Panc1 (cell line): ENCODE measurements at places on chromosomes 2 and 18.

DNA sequence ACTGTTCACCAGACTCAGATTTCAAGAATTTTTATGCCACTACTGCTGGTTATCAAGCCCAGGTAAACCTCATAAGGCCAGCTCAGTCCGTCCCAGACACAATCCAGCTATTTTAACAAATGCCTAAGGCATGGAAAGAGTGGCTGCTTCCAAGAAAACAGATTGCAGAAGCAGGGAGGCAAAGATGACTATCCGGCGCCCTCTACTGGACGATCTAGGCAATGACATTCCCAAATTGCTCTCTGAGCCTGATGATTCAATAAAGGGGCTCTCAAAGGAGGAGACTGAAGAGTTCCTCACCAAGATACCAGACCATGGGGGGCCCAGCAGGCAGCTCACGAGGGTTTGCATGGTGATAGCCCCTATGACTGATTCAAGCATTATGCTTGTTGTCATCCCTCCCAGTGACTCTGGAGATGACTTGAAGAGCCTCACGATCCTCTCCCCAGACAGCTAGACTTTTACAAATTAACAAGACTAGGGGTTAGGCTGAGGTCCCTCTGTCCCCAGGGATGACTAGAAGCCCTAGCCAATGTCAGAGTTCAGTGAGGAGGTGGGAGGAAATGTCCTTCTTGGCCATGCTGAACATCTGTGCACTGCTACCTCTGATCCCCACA is 25.0 kb downstream of the SERPINB8 start:
- DNase-seq, result no peak

GRCh38 chr2:222610746-222611145 is 45.1 kb downstream of the FARSB start:
- no peak for DNase-seq

GRCh38 chr2:118905206-118905605 is 36.8 kb upstream of the MARCO start:
- no peak for DNase-seq

GRCh38 chr2:34162231-34162630 is 563.1 kb upstream of the FAM98A start:
- peak; percentile 58 for DNase-seq

GRCh38 chr2:219272995-219273394 is 6.2 kb upstream of the DNAJB2 start:
- no peak for DNase-seq

DNA sequence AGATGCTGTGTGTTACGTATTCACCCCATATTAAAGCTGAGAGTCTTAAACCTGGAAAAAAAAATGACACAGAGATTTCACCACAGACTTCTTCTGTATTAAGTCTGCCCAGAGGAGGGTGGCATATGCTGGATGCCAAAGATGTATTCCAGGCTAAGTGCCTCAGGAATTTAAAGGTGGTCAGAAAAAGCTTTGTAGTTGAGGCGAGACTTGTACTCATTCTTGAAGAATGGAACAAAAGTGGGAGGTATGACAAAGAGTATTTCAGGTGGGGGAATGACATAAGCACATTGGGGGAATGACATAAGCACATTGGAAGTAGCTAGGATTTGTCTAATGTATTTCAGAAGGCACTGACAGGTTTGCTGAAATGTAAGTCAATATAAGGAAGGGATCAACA is 98.6 kb downstream of the BABAM2 start:
- DNase-seq, result no peak

- DNase-seq, result no peak
Measured at GRCh38 chr2:231717281-231718171, 9.2 kb downstream of the PTMA start.

DNA sequence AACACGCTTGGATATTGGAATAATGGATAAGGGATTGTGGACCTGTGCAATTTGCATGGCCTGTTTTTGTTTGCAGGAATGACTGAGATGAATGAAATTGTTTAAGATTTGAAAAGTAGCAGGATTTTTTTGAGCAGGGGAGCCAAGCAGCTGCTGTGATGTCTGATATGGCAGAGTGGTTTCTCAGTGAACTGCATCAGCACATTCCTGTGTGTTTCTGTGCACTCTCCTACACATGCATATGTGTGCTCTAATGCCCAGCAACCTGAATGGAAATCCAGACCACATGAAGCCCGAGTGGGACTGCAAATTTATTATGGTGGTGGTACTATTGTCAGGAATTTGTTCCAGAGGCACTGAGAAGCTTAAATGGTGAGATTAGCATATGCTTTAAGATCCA is 161.7 kb downstream of the PARD3B start:
- no peak for DNase-seq

GRCh38 chr2:37005118-37005868 is 39.0 kb upstream of the STRN start:
- peak; percentile 20 for DNase-seq

DNA sequence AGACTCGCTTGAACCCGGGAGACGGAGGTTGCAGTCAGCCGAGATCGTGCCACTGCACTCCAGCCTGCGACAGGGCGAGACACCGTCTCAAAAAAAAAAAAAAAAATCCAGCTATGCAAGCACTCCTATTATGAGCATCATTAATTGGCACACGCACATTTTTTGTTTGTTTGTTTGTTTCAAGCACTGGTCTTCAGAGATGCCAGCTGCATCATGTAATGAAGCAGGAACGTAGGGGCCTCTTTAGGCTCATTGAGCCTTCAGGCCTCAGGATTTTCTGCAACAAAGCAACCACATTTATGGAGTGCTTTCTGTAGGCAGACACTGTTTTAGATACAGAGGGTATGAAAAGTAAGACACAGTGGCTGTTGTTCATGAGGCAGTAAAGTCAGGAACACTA is 585.8 kb downstream of the CNTNAP5 start:
- DNase-seq, result no peak

DNA sequence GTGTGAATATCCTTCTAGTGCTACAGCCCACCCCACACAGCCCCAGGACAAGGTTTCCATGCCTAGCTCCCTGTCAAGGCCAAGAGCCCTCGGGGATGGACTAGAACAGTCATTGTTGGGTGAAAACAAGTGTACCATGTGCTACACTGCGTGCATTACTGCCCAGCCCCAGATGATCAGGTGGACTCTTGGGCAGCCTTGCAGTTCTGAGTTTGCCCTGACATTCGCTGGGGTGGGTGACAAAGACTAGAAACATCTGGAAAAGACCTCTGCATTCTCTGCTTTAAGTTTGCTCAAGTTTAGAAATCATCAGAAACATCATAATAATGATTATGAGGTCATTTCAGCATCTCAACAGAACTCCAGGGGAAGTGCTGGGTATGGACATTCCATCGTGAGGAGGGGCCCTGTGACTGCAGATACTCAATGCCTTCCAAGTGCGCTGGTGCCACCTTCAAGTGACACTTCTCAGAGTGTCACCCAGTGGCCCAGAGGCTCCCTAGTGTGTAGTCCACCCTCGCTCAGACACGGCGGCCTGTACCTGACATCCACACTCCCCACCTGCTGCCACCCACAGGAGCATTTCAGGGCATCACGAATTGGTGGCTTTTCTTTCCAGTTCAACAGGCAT is 5.3 kb upstream of the PXDN start:
- DNase-seq, result no peak

GRCh38 chr2:76469066-76469465 is 758.4 kb upstream of the GCFC2 start:
- no peak for DNase-seq

GRCh38 chr2:65017335-65017734 is 28.1 kb downstream of the SLC1A4 start:
- DNase-seq, result no peak

GRCh38 chr2:17935242-17935885 is 56.9 kb downstream of the KCNS3 start:
- DNase-seq, result no peak

DNA sequence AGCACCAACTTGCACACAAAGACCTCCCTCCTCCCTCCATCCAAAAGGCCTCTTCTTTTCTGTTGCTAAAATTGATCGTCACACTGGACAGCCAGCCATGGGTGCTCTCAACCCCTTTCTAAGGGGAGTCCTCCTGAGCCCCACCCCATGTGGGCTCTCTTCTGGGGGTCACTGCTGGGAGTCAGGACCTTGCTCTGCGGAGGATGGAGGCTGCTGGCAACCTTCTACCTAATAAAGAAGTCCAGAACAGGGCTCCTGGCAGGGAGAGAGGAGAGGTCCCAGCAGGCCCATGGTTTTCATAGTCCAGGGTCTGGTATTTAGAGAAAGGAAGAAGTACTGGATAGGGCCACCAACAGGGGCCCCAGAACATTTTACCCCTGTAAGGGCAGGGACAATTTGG is 67.6 kb upstream of the OTOS start:
- no peak for DNase-seq

- DNase-seq, result no peak
Measured at GRCh38 chr2:147808520-147808919, 36.3 kb upstream of the ACVR2A start.

DNA sequence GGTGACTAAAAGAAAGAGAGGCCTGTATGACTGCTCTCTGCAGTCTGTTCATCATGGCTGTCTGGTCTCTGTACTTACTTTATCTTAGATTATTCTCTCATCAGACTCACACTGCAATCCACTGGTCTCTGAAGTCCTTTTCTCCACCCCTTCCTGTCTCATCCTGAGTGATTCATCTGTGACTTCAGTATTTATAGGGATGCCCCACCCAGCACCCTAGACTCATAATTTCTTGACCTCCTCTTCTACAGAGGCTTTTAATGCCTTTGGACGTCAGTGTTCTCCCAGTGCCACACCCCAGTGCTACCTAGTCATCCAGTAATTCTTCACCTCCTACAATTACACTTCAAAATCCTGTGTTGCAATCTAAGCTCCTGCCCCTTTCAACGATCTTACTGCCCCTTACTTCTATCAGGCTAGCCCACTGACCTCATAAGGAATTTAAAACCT is 14.9 kb upstream of the ITPRID2 start:
- no peak for DNase-seq

DNA sequence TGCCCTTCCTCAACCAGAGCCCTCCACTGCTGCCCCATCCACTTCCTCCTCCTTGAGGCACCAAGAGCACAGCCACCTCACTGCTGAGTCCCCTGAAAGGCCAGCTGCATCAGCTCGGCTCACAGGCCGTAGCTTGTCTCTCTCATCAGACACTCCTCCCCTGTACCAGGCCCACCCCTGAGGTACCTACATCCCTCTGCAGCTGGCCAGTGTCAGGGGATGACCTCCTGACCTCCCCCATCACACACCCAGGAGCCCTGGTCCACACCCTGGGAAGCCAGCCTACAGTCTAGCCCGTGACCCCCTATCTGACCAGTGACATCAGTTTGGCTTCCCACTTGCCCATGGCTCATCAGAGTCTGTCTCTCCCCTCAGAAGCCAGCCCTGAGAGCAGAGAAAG is 205.6 kb downstream of the TNS1 start:
- DNase-seq, result no peak

DNA sequence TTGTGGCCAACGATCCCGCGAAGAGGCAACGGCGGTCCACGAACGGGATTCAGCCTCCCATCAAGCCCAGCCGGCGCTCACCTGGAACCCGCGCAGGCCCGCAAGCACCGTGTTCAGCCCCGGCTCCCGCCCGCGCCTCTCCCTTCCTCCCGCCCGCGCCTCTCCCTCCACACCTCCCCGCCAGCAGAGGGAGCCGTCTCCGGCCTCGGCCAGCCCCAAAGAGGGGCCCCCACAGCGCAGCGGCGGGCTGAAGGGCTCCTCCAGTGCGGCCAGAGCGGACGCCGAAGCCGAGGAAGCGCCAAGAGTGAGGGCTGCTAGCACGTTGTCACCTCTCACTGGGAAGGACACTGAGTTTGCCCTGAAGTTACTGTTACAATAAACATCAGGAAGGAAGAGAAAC is 55.3 kb upstream of the LAPTM4A start:
- DNase-seq, result no peak

DNA sequence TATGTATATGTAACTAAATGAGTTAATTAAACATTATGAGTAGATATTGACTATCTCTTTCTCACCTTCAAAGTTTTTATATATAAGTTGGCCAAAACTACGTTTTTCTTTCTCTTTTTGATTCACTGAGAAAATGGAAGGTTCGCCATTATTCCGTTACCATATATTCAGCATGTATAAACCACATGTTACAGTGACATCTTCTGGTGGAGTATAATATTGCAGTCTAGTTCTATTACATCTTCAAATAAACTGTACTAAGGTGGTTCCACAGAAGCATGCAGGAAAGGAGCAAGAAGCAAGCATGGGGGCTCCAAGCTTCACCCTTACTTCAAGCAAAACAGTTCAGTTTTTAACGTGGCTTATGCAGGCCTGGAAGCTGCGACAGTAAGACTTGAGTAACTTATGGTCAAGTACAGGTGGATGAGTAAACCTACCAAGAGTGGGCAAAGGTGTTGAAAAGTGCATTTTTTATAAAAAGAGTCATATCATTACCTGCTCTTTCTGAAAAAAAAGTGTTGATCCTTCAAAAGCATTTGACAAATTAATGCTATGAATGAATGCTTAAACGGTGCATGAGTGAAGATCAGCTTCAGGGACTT is 129.8 kb upstream of the RAB6C start:
- DNase-seq, result peak; percentile 53

DNA sequence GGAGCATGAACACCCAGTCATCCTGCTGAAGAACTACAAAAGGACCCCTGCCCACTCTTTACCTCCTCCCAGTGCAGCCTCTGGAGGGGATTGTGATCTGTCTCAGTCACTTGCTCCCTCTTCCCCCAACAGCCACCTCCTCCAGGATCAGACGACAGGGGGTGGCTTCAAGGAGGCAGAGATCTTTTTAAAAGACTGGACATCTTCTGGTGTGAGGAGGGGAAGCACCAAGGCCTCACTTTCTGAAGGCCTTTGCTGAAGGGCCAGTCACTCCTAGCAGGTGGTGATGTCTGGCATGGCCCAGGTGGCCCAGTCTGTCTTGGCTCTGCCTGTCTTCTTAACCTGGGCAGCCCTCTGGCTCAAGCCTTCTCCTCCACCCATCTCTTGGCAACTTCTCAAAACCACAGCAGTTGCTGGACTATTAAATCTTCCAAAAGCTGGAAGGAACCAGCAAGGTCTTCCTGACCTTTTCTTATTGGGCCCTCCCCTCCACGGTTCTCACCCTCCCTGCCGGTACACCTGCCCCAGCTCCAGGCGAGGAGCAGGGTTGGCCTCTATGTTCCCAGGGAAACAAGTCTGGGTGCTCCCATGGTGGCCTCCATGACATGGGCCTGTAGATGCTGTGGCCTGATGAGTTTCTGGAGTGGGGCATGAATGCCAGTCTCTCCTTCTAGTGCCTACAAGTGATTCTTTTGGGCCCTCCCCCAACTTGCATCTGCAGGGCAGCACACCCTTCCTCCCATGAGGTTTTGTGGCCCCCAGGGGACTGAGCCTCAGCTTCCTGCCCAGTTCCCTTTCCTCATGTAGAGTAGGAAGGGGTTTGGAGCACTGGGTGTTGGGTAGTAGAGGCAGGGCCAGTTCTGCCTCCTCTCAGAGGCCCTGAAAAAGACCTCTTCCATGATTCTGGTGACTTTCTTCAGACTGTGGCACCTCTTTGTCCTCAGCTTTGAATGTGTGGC is 5.0 kb upstream of the ATP6V1B1 start:
- no peak for DNase-seq
